ENCODE measurements at places on chromosomes 2 and 18. TPM values are rescaled to one million over a fixed set of nuclear protein-coding genes. Genes with fewer than 3 reads are reported as not detected.

Gene COBLL1
- polyA plus RNA-seq: 138 TPM

Gene SIX2
- 24.5 TPM for polyA plus RNA-seq

Gene NOP58
- polyA plus RNA-seq: 102 TPM

Gene ALPI
- 0.10 TPM for polyA plus RNA-seq

Gene C1D
- polyA plus RNA-seq: 57.0 TPM

Gene FBLN7
- polyA plus RNA-seq: 15.3 TPM

DNA sequence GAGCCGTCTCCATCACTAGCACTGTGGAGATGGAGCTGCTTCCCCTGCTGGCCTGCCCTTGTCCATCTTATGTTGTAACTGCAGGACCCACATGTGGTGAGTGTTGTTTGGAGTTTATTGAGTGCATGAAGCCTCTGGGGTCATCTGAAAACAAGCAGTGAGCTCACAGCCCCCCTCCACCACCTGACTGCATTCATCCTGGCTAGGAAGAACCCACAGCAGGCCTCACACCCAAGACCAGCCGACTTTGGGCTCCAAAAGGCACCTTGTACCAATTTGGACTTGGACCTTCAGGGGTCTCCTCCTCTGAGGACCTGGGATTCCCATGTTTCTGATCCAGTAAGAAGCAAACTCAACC lies 116.1 kb downstream of the TWIST2 start:
- DNase-seq: no peak

- DNase-seq: no peak
Observed at GRCh38 chr2:51014759-51015158, 17.2 kb downstream of the NRXN1 start.

DNA sequence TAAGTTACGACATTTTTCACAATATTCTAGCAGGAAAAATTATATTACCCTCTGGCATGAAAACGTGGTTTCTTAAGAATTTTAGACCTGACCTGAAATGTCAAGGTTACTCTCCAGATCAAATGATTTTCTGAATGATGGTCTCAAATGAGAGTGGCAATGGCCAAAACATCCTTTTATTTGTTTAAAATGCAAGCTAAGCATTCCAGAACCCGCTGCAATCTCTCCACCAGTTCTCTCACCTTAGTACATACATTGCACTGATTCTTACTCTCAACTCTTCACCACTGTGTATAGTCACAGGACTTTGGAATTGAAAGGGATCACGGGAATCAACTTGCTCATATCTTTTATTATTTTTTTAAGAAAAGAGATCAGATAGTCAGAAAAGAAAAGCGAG lies 391.6 kb upstream of the LRATD1 start:
- no peak for DNase-seq

DNA sequence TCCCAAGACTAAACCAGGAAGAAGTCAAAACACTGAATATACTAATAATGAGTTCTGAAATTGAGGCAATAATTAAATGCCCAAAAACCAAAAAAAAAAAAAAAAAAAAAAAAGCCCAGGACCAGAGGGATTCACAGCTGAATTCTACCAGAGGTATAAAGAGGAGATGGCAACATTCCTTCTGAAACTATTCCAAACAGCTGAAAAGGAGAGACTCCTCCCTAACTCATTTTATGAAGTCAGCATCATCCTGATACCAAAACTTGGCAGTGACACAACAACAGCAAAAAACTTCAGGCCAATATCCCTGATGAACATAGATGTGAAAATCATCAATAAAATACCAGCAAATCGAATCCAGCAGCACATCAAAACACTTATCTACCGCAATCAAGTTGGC lies 108.5 kb upstream of the COL3A1 start:
- DNase-seq: no peak

DNA sequence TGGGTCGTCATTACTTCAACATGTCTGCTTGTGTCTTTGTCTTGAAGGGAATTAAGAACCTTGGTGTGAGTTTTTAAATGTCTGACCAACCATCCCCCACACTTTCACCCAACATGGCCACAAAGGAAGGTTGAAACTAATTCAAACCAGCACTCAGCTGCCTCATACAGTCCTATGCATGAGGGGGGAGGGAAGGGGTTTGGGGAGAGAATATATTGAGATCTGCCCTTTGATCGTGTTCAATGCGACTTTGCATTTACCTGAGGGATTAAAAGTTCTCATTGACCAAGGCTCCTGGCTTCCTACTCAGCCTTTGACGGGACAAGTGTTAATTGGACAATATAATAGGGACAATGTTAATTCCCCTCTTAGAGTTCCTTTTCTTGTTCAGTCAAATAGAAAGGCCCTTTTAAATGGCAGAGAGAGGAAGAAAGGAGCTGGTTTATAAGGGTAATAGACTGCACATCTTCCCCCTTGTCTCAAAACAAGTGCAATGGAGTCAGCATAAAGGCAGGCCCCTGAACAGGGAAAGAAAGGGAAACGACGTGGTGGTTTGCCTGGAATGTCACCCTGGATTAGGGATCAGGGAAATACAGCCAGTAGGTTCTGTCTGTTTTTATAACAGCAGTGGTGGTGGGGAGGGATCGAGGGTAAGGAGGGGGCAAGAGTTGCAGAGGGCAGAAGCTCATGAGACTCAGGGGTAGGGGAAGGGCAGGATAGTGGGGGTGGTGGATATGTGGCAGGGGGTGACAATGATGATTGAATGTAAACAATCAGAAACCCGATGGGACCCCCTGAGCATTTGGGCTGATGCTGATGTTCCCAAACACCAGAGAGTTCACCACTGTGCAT lies 198.7 kb downstream of the MYCN start:
- no peak for DNase-seq

DNA sequence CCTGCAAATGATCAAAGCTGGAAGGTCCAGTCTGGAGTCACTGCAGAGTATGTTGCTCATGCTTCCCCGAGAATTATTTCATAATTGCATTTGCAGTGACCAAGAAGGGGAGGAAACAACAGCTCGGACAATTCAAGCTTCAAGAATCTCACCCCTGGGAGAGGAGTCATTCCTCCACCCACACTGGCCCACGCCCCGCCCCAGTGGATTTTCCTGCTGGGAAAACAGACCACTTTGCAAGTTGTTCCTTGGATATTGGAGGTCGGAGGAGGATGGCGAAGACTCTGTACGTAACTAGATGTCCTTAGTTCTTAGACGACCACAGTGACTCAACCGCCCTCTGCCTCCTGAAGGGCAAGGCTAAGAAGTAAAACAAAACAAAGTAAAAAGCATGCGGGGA lies 159.4 kb downstream of the TPO start:
- DNase-seq: no peak

DNA sequence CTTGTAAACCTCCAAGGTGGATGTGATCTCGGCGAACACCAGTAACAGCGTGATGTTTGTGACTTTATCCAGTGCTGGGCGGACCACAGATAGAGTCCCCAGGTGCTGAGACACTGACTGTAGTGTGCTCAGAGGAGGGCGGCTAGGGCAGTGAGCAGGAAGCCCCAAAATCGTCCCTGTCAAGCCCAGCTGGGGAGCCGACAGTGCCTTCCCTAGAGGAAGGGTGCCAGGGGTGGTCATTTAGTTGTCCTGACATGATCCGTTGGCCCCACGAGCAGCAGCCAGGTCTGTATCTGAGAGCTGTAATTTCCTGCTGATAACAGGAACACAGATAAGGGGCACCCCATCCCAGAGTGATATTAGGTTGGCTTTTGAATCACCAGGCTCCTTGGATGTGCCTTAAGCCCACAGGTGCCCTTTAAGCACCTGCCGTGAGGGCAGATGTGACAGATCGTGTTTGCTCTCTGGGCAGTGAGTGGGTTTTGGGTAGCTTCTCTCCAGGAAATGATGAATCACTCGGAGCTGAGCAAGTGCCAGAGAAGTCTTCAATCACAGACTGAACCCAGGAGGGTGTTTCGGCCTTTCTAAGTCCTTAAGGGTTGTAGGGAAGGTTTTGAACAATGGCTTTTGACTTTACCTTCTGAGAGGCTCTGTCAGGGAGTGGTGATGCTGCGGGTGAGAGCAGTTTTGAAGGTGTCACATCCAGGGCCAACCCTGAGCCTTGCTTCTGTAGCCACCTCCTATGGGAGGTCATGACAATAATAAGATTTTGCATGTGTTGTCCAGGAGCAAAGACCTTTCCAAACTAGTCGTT lies 7.7 kb downstream of the LPIN1 start:
- DNase-seq: no peak
